ENCODE measurements at places on chromosomes 3 and 15. TPM values are rescaled to one million over a fixed set of nuclear protein-coding genes. Genes with fewer than 3 reads are reported as not detected.

Gene CCNB2
- total RNA-seq = 19.3 TPM

Gene C15orf62
- under 0.01 TPM for total RNA-seq

Gene MME
- total RNA-seq = 152 TPM

DNA sequence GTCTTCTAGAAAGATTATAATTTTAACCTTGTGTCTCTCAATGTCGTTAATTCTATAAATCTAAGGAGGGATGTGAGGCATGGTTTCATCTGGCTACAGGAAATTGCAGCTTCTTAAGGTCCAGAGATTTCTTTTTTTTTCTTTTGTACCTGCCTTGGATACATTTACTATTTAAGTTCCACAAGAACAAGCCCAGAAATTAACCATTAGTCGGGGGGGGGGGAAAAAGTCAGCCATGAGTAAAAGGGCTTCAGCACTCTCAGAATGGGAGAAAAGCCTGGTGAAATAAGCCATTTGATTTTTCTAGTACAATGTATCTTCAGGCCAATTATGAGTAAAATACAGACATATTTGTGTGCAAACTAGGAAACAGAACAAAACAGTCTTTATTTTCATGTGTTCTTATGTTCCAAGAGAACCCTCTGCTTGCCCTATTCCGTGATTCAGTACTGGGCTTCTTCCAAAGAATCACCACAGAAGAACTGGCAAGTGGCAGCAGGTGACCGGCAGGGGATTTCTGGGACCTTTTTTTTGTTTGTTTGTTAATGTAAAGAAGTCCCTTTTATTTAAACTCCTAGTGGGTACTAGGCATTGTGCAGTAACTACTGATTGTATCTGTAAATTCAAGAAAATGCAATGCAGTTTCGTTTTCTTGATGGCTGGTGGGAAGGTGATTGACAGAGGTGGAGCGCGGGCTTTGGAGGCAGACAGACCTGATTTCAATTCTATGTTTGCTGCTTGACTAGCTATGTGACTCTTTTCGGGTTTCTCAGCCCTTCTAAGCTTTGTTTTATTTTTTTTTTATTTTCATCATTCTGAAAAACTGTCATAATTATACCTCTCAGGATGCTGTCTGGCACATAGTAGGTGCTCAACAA lies 82.5 kb downstream of the PEX5L start:
- H3K27me3 ChIP-seq = no peaks in the 10 kb centered on the region
- DNase-seq = no peak
- no peaks in the 10 kb centered on the region for H3K4me1 ChIP-seq
- no peaks in the 10 kb centered on the region for H3K36me3 ChIP-seq

- no peak for DNase-seq
- no peaks in the 10 kb centered on the region for H3K4me1 ChIP-seq
- no peak overlapping the region for H3K4me3 ChIP-seq
- no peaks in the 10 kb centered on the region for H3K36me3 ChIP-seq
- H3K27me3 ChIP-seq = no peaks in the 10 kb centered on the region
- no peak overlapping the region for H3K27ac ChIP-seq
These were observed 50.9 kb upstream of the MITF start for GRCh38 chr3:69688400-69688799.

- DNase-seq = peak; percentile 23
- H3K4me3 ChIP-seq = no peak overlapping the region
- H3K36me3 ChIP-seq = no peaks in the 10 kb centered on the region
- H3K27me3 ChIP-seq = no peaks in the 10 kb centered on the region
- H3K4me1 ChIP-seq = no peaks in the 10 kb centered on the region
These were observed 107.3 kb downstream of the ZNF385D start for GRCh38 chr3:21643752-21644151.

DNA sequence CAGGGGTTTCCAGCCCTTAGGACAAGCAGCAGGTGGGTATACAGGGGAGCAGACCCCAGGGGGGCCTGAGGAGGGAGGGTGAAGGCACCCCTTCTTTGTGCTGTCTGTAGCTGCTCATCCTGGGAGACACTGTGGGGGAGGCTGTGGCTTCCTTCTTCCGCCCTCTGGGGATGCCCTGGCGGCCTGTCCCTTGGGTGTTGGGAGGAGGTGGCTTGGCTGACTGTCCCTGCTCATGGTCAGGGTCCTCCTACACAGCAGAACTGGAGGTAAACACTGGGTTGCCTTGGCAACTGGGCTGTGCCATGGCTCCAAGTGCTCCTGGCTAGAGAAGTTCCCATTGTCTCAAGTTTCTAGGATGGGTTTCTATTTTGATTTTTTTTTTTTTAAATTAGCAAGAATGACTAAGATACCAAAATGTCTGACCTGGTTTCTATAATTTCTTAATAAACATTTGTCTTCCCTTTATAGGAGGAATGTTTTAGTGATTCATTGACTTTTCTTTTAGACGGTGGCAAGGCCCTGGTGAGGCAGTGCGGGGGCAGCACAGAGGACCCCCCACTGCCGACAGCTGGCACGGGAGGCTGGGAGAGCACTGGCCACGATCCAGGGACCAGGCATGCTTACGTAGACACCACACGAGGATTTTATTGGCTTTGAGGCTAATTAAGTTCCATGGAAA lies 12.4 kb downstream of the KLF13 start:
- H3K36me3 ChIP-seq = no peaks in the 10 kb centered on the region
- peak; percentile 59 for DNase-seq
- H3K4me1 ChIP-seq = peaks cover 17% of the 10 kb centered on the region
- H3K27ac ChIP-seq = peak overlapping the region; percentile 82
- H3K27me3 ChIP-seq = no peaks in the 10 kb centered on the region
- no peak overlapping the region for H3K4me3 ChIP-seq

Data from fibroblast of lung (primary cell).